Brain microvascular endothelial cell (primary cell): ENCODE measurements at places on chromosomes 5 and 9.
A peak's percentile ranks its signal among the peaks of the same experiment; 100 is the strongest.

DNA sequence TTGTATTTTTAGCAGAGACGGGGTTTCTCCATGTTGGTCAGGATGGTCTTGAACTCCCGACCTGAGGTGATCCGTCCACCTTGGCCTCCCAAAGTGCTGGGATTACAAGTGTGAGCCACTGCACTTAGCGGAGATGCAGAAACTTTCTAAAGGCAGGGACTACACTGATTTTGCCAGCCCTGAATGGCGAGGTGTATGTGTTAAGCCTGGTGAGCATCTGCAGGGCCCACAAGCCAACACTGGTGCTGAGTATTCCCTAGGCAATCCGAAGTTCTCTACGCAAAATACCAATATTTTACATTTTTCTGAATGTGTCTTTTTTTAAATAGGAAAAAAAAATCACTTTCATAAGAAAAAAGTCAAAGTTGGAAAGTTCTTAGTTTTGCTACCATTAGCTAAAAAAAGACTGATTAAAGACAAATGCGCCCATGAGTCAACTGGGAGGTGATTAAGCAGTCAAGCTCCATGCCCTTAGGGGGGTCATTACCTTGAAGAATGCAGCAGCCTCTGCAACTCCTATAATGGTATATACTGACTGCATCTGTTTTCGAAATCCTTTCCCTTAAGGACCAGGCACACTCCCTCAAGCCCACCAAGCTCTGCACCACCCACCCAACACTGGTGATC, 502.8 kb downstream of the BNC2 start:
- no peak for DNase-seq

DNA sequence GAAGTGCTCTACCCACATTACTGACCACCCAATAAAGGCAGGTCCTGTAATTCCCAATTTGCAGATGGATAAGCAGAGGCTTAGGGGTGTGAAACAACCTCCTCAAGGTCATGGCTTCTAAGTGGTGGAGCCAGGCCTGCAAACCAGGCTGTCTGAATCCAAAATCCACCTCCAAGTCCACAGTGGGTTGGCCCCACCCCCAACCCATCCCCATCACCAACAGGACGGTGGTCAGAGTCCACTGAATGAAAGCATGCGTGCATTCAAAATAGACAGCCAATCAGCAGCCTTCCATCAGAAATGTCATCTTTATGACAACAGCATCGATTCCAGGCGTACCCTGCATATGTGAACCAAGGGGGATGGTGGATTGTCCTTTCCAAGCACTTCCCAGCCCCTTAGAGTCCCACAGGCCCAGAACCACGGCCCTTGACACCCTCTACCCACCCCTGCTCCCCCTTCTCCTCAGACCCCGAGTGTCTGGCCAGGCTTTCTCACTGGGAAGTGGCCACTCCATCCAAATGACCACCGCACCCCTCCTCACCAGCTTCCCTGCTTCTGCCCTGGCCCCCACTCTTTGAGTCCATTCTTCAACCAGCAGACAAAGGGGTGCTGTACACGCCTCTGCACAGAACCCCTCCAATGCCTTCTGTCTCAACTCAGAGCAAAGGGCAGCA, 133.1 kb downstream of the KCNIP1 start:
- DNase-seq: no peak

GRCh38 chr5:132458651-132459030, 31.9 kb downstream of the IRF1 start:
- no peak for DNase-seq

DNA sequence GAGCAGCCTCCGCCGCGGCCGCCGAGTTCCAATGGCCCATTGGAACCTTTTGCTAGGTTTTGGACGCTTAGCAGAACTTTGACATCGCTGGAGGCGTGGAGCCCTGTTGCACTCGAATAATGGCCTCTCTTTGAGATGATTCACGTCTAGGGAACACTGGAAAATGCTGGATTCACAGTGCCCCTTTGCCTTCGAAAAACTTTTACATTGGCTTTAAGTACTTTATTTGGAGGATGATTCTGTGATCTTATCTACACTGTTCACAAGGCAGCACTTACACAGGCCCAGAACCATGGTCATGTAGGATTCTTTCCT, 536 bp upstream of the PPIC start:
- DNase-seq: no peak

DNA sequence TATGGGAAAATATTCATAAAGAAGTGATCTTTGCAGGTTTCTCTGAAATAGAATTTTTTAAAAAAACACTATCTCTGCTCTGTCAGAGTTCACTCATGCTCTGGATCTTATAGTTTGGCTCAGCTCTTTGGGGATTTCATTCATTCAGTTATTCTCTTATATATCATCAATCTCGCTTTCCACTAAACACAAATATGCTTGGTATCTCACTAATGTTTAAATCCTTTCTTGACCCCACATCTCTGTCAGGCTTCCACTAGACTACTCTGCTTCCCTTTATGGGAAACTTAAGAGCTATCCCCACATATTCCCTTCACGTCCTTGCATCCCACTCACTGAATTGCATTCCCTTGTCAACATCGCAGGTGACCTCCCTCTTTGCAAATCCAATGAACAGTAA, 396.1 kb downstream of the ENC1 start:
- no peak for DNase-seq

DNA sequence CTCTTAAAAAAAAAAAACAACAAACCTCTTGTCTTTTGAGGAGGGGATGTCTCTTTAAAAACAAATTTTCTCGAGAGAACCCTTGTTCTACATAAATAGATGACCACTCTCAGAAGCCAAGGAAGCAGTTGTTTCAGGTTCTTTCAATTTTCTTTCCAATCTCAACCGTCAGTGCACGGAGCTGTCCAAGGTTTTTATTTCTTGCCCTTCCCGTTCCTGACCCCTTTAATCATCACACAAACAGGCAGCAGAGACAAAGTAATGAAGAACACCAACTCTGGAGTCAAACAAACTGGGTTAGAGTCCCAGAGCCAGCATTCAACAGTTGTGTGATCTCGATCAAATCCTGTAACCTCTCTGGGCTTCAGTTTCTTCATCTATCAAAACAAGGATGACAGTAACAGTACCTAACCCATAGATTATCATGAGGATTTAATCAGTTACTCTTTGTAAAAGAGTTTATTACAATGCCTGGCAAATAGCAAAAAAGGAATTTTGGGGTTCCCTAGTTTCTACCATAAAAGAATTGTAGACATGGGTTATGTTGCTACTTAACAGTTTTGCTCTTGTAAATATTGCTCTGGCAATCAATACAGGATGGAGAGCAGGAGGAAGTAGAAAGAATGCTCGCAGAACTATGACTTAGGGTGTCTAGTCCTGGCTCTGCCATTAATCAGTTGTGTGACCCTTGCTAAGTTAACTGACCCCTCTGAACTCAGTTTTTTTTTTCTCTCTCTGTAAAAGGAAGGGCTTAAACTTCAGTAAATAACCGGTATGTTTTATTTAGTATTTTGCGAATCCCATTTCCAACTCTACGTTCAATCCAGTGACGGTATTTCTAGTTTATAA, 1.0 kb upstream of the NIM1K start:
- peak; percentile 42 for DNase-seq

DNA sequence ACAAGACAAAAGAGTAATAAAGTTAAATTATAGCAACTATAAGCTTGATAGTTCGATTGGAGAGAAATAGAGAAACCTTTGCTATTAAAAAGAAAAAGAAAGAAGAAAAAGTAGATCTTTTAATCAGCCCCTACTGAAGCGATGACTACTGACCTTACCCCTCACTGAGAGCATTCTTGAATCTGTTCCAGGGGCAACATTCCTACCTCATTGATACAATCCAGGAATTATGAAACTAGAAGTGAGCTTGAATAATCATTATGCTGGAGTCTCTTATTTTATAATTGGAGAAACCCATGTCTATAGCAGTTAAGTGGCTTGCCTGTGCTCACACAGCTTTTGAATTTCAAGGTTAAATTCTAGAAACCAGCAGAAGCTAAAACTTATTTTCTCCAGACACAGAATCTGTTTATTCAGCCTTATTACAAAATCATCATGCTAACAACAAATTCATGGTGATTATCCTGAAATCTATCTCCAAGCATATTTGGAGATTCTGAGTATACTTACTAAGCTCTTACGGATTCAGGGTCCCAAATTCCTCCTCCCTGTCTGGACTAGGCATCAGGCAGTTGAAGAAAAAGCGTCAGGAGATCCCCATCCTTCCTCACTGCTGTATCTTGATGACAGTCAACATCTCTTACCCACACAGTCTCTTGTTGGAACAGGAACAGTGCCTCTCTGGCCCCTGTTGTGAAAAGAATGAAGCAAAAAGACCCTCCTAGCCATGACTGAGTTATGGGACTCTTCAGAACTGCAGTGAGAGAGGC, 547.6 kb upstream of the WWC1 start:
- DNase-seq: peak; percentile 78

DNA sequence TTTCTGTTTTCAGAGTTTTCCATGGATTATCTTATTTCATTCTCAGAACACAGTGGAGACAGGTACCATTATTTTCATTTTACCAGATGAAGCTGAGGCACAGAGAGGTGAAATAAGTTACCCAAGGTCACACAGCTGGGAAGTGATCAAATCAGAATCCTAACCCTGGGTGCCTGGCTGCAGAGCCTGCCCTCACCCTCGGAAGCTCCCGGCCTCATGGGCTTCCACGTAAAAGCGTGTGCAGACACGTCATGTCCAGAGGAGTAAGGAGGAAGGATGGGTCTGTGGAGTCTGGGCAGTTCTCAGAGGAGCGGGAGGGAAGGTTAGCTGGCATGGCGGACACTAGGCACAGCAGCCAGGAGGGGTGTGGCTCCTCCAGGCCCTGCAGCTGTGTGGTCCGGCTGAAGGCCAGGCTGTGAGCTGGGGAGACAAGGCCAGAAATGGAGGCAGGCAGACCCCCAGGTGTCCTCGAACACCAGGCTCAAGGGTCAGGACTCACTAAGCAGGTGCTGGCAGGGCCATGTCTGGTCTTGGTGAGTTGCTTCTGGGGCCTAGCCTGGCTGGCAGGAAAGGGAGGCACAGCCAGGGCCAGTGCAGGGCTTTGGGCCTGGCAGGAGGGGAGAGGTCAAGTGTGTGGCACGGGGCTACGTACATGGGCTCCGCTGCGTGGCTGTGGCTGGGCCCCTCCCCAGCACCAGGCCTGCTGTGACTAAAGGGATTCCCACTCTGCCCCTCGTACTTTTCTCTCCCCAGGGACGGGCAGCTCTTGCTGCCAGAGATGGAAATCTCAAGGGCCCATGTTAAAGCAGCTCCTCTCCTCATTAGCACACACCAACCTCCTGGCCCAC, 5.6 kb downstream of the TBC1D9B start:
- no peak for DNase-seq

- no peak for DNase-seq
Observed at GRCh38 chr5:72005671-72006070, 101.6 kb upstream of the MAP1B start.

DNA sequence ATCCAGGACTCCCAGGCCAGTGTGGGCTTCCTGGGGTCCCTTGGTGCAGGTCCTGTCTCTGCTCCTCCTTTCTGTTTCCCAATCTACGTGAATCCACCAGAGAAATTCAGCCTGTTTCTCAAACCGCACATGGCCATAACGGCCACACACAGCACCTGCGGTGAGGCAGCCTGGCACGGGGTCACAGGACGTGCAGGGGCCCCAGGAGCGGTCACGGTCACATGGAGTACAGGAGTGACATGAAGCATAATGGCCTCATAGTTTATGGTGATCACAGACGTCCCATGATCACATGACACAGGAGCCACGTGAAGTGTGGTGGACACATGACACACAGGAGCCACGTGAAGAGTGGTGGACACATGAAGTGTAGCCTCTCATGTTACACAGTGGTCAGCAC, 248.5 kb upstream of the IRX4 start:
- DNase-seq: no peak

GRCh38 chr9:38387751-38388150, 4.8 kb upstream of the ALDH1B1 start:
- no peak for DNase-seq
